ENCODE measurements at places on chromosomes 1 and 21. TPM values are rescaled to one million over a fixed set of nuclear protein-coding genes. Genes with fewer than 3 reads are reported as not detected.

- no peak for DNase-seq
- no peaks in the 10 kb centered on the region for H3K27me3 ChIP-seq
- H3K4me3 ChIP-seq, result no peak overlapping the region
- H3K27ac ChIP-seq, result no peak overlapping the region
- no peaks in the 10 kb centered on the region for H3K4me1 ChIP-seq
Measured at GRCh38 chr1:229390130-229390529, 43.8 kb downstream of the ACTA1 start.

GRCh38 chr1:33088119-33088906 lies 7.4 kb downstream of the AZIN2 start:
- no peak for DNase-seq
- H3K4me1 ChIP-seq, result peaks cover 21% of the 10 kb centered on the region

Gene NHLH1
- total RNA-seq, result 0.42 TPM

- H3K4me1 ChIP-seq, result no peaks in the 10 kb centered on the region
- no peaks in the 10 kb centered on the region for H3K36me3 ChIP-seq
- no peak overlapping the region for H3K27ac ChIP-seq
- no peak for DNase-seq
- H3K27me3 ChIP-seq, result no peaks in the 10 kb centered on the region
Measured at GRCh38 chr1:186875896-186876835, 47.4 kb downstream of the PLA2G4A start.

DNA sequence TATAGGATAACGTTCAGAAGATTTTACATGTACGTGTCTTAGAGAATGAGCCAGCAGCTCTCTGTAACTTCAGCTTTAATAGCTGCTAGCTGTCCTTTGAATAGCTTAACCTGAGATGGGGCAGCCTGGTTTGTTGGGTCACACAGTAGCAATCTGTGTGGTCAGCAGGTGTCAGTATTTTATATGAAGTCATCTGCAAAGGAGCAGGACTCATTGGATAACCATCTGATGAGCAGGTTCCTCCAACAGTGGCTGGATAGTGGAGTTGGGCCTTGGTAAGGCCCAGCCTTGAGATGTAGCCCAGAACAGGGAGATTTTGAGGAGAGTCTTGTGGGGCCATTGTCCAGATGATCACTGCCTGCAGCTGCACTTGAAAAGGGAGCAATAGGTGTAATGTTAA lies 6.4 kb downstream of the GSTM5 start:
- no peak overlapping the region for H3K4me3 ChIP-seq
- no peak for DNase-seq
- H3K36me3 ChIP-seq, result no peaks in the 10 kb centered on the region
- no peaks in the 10 kb centered on the region for H3K4me1 ChIP-seq
- H3K27ac ChIP-seq, result no peak overlapping the region

DNA sequence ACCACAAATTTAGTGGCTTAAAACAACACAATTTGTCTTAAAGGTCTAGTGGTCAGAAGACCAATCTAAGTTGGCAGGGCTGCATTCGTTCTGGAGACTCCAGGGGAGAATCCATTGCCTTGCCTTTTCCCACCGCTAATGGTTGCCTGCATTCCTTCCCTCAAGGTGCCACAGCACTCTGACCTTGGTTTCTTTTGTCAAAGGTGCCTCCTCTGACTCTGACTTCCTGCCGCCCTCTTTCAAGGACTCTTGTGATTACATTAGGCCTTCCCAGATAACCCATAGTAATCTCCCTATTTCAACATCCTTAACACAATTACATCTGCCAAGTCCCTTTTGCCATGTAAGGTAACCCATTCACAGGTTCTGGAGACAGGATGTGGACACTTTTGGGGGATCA lies 145.3 kb downstream of the S1PR1 start:
- no peak overlapping the region for H3K27ac ChIP-seq
- no peak for DNase-seq
- no peaks in the 10 kb centered on the region for H3K27me3 ChIP-seq

Gene GSTM1
- not detected for total RNA-seq
